ENCODE measurements at places on chromosomes 3 and 15. TPM values are rescaled to one million over a fixed set of nuclear protein-coding genes. Genes with fewer than 3 reads are reported as not detected.
A peak's percentile ranks its signal among the peaks of the same experiment; 100 is the strongest.

The ZNF502 gene
- total RNA-seq, result 3.0 TPM

DNA sequence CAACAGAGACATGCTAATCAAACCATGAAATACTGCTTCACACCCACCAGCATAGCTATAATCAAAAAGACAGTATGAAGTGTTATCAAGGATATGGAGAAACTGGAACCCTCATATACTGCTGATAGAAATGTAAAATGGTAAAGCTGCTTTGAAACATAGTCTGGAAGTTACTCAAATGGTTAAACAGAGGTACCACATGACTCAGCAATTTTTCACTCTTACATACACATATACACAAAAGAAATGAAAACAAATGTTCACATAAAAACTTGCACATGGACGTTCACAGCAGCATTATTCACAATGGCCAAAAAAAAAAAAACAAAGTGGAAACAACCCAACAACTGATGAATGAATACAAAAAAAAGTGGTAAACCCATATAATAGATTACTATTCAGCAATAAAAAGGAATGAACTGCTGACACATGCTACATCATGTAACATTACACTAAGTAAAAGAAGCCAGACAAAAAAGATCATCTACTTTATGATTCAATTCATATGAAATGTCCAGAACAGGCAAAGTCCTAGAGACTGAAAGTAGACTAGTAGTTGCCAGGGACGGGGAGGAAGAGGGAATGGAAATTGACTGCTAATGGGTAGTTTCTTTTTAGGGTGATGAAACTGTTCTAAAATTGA lies 23.2 kb downstream of the ZNF148 start:
- peak overlapping the region; percentile 32 for H3K4me3 ChIP-seq
- DNase-seq, result no peak
- H3K36me3 ChIP-seq, result peaks cover 53% of the 10 kb centered on the region
- peak overlapping the region; percentile 39 for H3K27ac ChIP-seq

DNA sequence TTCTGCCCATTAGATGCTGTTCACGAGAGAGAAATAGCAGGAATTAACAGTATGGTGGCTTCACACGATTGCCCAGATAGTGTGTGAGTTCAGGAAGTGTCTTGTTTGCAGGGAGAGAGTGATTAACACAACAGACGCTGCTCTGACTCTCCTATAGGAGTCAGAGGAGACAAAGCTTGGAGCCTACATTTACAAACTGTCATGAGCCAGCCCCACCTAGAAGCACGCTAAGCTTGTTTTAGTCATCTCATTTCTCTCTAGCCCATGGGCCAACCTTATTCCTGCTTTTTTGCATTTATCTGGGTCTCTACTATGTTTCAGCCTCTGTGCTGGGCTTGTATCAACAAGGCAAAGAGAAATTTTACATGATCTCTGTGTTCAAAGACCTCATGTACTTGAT lies 128.3 kb upstream of the BFSP2 start:
- H3K27ac ChIP-seq, result no peak overlapping the region
- no peak for DNase-seq
- no peak overlapping the region for H3K4me3 ChIP-seq
- no peaks in the 10 kb centered on the region for H3K36me3 ChIP-seq
- peaks cover 26% of the 10 kb centered on the region for H3K27me3 ChIP-seq

DNA sequence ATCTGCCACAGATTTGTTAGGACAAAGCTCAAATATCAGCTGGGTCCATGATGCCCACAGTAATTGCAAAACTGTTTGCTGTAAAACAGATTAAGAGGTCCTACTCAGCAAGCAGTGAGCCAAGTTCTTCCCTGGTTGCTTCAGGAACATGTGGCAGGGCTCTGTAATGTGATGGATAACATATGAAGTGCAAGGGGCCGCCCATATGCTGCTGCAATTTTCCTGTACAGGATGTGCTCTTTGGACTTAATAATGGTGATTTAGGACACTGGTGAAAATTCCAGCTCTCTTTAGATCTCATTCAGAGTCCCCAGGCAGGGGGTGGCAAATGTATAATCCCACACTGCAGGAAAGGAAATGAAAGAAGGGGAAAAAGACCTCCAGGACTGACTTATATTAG lies 289.4 kb downstream of the LSAMP start:
- no peak overlapping the region for H3K4me3 ChIP-seq
- H3K27ac ChIP-seq, result no peak overlapping the region
- H3K4me1 ChIP-seq, result no peaks in the 10 kb centered on the region
